ENCODE measurements at places on chromosomes 5 and 9.
A peak's percentile ranks its signal among the peaks of the same experiment; 100 is the strongest.

DNA sequence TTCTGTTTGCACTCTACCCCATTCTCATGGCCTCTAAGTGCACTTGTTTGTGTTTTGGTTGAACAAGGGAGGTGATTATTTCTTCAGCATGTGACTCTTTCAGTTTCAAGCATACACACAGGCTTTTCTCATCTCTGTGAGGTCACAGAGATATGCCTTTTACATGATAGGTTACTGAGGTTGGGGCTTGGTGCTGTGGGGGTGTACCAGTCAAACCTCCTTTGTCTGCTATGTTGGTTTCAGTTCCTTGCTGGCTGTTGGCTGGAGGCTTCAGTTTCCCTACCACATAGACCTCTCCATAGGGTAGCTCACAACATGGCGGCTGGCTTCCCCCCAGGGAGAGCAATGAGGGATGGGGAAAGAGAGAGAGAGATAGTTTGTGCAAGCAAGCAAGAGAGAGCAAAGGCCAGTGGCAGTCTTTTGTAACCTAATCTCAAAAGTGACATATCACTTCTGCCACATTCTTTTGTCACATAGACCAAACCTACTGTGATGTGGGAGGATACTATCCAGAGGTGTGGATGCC, 96.7 kb upstream of the SEMA6A start:
- DNase-seq: no peak

GRCh38 chr9:85569988-85570387, 171.8 kb downstream of the AGTPBP1 start:
- DNase-seq: no peak

DNA sequence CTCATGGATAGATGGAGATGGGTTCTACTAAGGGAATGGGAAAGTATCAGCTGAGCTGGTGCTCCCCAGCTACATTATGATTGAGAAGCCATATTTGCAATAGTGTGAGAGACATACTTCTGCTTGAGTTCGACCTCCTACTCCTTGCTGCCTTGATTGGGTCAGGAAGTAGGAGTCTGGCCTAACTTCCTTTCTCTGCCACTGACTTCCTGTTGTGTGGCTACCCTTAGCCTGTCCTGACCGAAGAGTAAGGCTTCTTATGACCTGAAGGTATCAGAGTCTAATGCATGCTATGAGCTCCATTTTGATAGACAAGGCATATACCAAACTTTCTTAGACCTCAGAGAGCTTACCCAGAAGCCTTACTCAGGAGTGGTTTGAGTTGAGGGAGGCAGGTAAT, 53.9 kb downstream of the OSTF1 start:
- no peak for DNase-seq

DNA sequence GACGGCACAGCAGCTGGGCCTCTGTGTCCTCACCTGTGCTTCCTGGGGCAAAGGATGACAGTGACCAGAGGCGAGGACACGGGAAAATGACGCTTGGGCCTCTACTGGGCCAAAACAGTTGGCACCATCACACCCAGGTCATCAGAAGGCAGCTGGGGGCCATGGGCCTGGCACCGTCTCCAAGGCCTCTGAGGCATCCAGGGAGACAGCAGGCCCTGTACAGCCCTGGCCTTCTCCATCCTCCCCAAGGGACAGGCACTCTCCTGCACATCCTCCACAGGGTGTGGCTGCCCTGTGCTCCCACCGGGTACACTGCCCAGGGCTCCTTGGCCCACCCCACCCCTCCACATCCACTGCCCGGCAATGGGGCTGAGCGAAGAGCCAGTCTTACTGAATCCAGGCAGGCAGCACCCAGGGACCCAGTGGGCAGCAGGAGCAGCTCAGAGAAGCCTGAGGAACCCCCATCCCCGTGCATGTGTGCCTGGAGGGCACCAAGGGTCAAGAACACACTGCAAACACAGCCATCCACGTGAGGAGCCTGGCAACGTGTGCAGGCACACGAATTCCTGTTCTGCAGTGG, 4.0 kb downstream of the LPCAT1 start:
- no peak for DNase-seq

DNA sequence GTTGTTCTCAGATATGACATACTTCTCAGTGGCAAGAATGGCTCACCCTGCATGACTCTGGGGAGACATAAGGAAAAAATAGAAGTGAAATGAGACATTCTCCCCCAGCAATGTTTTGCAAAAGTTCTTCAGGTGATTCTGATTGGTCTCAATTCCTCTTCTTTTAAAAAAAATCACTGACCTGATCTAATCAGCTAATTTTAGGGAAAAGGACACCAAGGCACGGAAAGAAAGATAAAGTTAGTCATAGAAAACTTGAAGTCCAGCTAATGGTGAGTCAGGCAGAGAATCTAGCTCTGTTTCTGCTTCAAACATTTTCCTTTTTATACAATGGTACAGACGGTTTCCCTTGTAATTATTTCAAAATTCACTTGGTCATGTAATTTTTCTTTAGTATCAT, 1018.9 kb upstream of the ARRDC3 start:
- DNase-seq: no peak

DNA sequence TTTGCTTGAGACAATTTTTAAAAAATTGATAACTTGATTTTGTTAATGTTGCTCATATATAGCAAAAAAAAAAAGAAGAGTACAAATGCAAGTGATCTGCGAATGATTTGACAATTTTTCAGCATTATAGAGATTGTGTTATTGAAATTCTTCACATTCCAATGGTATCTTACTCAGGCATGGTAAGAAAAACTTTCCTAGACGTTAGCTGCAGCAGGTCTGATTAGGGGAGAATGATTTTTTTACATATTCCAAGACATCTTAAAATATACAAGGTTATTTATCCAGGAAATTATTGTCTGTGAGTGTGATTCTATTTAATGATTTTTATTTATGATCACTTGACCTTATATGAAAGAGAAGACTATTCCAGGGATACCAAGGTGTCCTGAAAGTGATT, 361.9 kb downstream of the MAT2B start:
- no peak for DNase-seq

DNA sequence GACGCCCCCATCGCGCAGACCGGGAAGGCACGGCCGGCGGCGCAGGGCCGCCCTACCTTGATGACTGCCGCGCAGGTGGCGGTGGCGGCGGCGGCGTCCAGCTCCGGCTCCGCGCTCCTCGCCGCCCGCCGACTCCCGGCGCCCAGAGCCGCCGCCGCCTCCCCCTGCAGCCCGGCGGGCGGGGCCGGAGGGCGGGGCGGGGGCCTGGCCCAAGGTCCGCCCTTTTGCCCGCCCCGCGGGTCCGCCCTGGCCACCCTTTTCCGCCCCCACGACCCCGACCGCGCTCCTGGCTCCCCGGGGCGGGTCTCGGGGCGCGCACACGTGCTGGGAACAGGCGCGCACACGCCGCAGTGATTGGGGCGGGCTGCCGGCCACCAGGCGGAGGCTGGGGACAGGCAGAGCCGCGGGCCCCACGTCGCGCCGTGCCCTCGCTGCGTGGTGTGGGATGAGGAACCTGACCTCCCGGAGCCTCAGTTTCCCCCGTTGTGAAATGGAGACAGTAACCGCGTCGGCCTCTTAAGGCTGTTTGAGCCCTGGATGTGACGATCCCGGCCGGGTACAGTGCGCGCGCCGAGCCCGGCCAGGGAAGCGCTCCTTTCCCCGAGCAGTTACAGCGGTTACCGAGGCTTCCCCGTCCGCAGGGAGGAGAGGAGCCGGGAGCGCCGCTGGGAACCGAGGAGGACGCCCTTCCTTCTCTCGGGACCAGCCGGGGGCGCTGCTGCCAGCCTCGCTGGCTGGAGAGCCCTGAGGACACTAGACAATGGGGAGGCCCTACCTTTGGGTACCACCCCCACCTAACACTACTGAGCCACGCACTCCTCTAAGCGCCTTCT, at the start of gene CORO2A:
TSS of gene CORO2A (minus strand) at position 135 of the 833 bp plus-strand sequence. CDS start 34,977 bp downstream, outside the sequence.
- peak; percentile 62 for DNase-seq

DNA sequence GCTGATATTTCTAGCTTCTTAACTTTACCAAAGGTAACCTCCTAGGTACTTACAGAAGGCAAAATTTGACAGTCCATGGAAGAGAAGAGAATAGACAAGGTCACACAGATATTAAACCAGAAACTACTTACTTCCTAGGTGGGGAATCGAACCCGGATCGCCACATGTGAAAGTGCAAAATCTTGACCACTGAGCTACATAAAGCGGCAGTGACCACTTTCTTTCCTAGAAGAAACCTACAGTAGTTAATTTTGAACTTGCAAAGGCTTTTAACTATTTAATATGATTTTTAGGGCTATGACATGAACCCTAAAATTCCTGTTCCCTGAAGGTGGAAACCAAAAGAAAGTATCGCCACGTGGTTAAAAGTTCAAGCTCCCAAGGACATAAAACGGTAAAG, 20.3 kb upstream of the ATOSB start:
- no peak for DNase-seq

DNA sequence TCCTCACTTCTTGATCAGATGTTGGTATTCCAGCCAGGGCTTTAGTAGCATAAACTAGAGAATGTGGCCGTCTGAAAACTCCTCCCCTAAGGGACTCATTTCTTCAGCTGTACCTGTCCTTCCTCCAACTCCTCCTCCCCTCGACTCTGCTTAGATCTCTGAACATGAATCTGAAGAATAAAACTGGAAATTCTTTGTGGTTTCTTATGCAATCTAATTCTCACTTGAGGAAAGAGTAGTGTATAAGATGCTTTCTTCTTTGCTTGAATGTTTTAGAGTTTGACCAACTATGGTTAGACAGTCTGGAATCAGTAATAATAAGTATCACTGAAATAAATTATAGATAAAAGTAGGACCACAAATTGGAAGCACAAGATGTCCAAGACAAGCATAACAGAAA, 128.5 kb downstream of the LRRC70 start:
- no peak for DNase-seq

DNA sequence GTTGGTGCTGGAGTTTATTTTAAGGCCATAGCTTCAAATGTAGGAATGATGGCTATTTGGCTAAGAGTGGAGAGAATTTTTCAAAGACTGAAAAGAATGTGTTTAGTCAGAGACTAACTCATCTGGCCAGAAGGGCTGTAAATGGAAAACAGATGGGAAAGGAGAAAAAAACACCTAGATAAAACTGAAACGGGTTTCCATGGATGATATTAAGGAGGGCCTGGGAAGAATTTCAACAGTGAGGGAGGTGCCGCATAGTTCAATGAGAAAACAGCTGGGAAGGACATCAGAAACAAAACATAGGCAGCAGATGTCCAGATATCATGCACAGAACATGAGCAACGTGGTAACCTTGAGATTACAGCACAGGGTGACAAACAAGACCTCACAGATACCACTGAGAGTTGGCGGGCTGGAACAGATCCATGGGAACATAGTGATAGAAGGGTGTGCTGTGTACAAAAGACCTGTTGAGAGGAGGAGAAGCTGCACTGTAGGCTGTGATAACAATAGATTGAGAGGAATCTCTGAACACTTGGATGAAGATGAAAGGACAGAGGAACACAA, 31.2 kb upstream of the RAD23B start:
- no peak for DNase-seq

- DNase-seq: no peak
These were observed 362.3 kb downstream of the FAM170A start for GRCh38 chr5:119991625-119992024.

GRCh38 chr9:136024696-136025316, 63.6 kb upstream of the UBAC1 start:
- no peak for DNase-seq

- DNase-seq: no peak
These were observed 494.6 kb downstream of the GADD45G start for GRCh38 chr9:90099262-90099963.

DNA sequence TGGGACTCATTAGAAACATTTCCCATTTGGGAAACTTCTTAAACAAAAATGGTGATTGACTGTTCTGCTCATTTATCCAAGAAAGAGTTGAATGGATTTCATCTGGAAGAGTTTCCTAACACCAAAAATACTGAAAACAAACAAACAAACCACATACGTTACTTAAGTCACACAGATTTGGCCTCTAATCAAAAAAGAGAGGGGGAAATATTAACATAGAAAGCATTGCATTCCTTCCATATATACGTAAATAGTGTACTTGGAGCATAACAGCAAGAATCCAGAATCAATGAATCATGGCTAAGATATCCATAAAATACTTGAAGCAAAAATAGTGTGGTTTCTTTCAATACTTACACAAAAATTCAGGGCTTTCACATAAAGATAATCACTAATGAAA, 189.8 kb upstream of the MAP3K1 start:
- DNase-seq: no peak

GRCh38 chr5:107486489-107486888, 184.2 kb downstream of the EFNA5 start:
- peak; percentile 6 for DNase-seq

- DNase-seq: no peak
These were observed 24.3 kb upstream of the KCNIP1 start for GRCh38 chr5:170479484-170479883.

GRCh38 chr9:86061972-86062739, 37.2 kb downstream of the GOLM1 start:
- no peak for DNase-seq

Measured in activated T-cell treated with anti-CD3 and anti-CD28 coated beads, Interleukin-2, amount 50 U/mL, for 4 hours (primary cell).